ENCODE measurements at places on chromosomes 5 and 9.

GRCh38 chr9:28678097-28678496 lies 1104.8 kb upstream of the C9orf72 start:
- no peak for DNase-seq

DNA sequence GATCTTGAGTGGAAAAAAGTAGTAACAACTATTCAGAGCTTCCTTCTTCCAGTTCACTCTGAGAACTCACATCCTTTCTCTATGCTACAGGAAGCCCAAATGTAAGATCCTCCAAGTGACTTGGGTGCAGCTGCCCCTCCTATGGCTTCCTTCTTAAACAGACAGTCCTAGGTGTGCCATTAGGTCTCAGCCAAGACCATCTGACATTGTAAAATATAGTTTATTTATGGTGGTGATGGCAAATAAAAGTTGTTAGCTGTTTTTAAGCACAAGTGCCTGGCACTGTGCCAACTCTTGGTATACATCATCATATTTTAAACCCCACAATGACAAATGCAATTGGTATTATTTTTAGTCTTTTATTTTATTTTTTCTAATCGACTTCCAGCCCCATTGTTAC lies 58.1 kb downstream of the TMEM252 start:
- no peak for DNase-seq

DNA sequence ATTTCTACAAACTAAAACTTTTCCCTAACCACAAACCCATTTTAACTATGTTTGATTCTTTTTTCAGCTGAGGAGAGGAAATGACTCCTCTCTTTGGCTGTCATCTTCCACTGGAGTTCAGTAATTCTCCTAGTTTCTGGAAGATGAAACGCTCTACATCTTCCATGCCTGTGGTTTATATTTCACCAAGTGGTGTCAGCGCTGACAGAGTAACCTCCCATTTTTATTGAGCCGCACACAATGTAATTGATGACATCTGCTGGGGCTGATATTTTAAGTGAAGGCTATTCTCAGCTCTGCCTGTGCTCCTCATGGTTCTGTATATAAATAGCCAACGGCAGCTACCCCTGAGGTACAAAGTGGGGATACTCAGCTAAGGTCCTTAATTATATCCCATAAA lies 234.6 kb downstream of the SPOCK1 start:
- no peak for DNase-seq

DNA sequence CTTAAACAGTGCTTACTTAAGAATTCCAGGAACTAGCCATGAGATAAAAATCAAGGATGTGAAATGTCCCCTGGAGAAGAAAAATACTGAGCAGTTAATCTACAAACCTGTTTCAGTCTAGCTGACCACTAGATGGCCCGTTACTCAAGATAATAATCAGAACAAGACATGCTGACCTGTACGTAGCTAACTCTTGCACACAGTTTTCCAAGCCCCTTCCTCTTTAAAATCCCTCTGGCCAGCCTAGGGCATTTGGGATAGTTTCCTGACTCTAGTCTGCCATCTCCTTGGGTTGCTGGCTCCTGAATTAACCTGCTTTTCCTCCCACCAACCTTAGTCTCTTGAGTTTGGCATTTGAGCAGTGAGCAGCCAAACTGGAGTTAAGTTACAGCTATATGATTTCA lies 59.2 kb upstream of the TRAF1 start:
- peak; percentile 69 for DNase-seq

DNA sequence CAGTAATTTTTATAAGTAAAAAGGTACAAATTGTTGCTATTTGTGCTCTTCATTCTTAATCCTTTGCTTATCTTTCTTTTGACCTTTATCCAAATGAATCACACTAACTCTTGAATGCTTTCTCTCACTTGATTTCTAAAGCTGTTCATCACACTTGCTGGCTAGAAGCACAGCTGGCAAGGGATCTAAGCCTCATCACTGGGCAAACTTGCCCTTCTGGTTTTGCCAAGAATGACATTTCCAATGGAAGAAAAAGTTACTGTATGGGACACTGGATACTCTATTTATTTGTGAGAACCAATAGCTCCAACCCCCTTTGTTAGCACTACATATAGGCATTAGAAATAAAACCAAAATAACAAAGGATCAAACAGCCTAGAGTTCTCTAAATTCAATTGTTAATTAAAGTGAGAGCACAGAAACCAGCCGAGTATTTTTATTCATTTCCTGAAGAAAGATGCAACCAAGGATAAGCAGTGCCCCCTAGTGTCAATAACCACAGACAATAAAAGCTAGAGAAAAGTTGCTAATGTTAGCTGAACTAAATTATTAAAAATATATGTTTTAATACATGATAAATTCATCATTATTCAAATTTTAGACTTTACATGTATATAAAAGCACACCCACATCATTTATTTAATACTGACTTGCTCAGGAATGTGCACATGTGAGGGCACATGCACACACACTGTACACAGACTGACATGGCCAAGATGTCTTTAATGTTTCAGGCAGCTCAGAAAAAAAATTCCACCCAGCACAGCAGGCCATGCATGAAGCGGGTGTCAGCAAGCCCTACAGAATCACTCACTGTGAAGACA lies 59.8 kb upstream of the POU5F2 start:
- DNase-seq = peak; percentile 51
